ENCODE measurements at places on chromosomes 2 and 18.
A peak's percentile ranks its signal among the peaks of the same experiment; 100 is the strongest.

DNA sequence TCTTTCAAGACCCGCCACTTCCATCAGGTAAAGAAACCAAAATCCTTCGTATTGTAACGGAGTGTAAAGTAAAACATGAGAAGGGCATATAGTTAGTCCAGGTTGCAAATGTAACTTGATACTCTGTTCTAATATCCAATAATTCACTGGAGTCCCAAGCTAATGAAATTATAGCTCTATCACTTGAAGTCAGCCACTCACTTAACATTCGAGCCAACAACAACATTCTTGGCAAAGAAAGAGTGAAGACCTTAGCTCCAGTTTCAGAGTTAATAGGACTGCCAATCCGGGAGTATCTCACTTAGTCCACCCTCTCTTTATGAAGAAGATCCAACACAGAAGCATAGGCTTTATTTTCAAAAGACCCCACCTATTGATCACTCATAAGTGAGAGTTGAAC, 298.0 kb upstream of the SOX11 start:
- no peak for DNase-seq

DNA sequence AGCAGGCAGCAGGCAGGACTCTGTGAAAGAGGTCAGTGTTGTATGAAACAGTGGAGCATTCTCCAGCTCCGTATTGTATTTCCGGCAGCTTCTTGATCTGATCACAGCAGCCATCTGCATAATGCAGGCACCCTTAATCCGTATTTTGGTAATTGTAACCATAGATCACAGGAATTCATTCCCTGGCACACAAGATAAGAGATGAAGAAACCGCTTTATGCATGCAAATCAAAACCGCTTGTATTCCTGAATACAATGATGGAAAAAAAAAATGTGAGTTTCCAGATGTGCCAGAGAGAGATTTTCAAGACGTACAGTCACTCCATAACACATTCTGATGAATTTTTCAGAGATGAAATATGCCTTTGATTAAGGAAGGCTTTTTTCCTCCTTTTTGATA, 221.3 kb downstream of the ACKR3 start:
- DNase-seq: no peak

DNA sequence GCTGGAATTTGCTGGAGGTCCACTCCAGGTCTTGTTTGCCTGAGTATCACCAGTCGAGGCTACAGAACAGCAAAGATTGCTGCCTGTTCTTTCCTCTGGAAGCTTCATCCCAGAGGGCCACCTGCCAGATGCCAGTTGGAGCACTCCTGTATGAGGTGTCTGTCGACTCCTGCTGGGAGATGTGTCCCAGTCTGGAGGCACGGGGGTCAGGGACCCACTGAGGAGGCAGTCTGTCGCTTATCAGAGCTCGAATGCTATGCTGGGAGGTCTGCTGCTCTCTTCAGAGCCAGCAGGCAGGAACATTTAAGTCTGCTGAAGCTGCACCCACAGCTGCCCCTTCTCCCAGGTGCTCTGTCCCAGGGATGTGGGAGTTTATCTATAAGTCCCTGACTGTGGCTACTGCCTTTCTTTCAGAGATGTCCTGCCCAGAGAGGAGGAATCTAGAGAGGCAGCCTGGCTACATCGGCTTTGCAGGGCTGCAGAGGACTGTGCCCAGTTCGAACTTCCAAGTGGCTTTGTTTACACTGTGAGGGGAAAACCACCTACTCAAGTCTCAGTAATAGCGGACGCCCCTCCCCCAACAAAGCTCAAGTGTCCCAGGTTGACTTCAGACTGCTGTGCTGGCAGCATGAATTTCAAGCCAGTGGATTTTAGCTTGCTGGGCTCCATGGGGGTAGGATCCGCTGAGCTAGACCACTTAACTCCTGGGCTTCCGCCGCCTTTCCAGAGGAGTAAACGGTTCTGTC, 301.1 kb downstream of the ERBB4 start:
- no peak for DNase-seq

GRCh38 chr2:37711308-37711731, 39.9 kb upstream of the CDC42EP3 start:
- DNase-seq: peak; percentile 51

- DNase-seq: no peak
Observed at GRCh38 chr2:71576541-71576940, 123.2 kb downstream of the DYSF start.

GRCh38 chr2:75494137-75494769, 66.5 kb downstream of the EVA1A start:
- no peak for DNase-seq

GRCh38 chr2:113187771-113188170, 14.0 kb downstream of the PSD4 start:
- DNase-seq: no peak

- DNase-seq: no peak
Observed at GRCh38 chr2:152437276-152438108, 102.5 kb downstream of the FMNL2 start.

GRCh38 chr2:45004562-45005191, 4.6 kb downstream of the SIX2 start:
- DNase-seq: no peak

DNA sequence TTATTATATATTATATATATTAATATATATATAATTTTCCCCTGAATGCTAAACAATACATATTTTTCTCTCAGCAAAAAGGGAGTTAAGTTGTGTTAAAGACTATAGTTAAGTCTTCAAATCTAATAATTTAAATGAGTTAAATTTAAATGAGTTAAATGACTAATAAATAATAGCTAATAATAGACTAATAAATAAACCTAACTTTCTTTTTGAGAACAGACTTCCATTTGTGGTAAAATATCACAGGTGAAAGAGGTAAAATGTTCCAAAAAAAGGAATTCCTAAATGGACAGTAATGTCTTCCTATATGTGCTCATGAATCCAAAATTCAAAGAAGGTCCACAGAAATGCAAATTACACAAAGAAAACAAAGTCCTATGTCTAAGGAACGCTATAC, 74.6 kb downstream of the SLC25A12 start:
- DNase-seq: no peak

GRCh38 chr2:99485411-99485810, 4.4 kb downstream of the REV1 start:
- DNase-seq: no peak

GRCh38 chr2:38267270-38267925, 109.7 kb downstream of the ATL2 start:
- no peak for DNase-seq

DNA sequence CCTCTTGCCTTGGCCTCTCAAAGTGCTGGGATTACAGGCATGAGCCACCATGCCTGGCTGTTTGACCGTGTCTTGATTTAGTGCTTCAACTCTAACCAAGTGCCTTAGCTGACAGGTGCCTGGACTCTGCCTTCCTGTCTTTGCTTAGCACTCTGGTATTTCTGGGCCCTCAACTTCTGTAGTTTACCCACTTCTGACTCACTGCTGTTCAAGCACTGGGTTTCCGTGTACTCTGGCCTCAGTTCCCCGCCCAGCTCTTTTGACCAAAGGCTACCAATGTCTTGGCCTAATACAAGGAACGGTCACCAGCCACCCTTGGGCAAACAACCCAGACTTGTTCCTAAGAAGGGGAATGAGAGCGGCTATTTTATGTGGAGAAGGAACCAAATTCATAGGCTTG, 35.7 kb upstream of the CABLES1 start:
- DNase-seq: no peak

DNA sequence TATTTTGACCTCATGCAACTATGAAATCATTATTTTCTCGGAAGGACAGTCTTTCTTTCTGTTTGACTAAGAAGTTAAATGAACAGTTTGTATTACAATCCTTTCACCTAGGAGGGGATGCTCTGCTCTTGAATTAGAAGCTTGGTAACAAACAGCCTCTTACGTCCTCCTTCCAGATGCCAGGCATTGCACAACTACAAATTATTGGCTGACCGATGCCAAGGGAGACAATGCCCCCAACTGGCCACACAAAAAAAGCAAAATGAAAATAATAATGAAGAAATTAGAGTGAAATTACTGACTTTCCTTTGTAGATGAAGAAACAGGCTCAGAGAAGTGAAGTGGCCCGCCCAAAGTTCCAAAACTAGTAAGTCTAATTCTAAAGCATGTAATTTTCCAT, 177.9 kb downstream of the CYRIA start:
- no peak for DNase-seq

- no peak for DNase-seq
Observed at GRCh38 chr2:29817299-29817698, 104.1 kb downstream of the ALK start.

Data from CD4-positive, alpha-beta T cell treated with Interleukin-10 for 1 hour (primary cell).